CD4-positive, alpha-beta T cell (primary cell): ENCODE measurements at places on chromosomes 1 and 21.

GRCh38 chr21:33695813-33696212, 53.5 kb downstream of the ITSN1 start:
- no peak for DNase-seq

- DNase-seq = no peak
These were observed 22.5 kb downstream of the DPT start for GRCh38 chr1:168706391-168706992.

DNA sequence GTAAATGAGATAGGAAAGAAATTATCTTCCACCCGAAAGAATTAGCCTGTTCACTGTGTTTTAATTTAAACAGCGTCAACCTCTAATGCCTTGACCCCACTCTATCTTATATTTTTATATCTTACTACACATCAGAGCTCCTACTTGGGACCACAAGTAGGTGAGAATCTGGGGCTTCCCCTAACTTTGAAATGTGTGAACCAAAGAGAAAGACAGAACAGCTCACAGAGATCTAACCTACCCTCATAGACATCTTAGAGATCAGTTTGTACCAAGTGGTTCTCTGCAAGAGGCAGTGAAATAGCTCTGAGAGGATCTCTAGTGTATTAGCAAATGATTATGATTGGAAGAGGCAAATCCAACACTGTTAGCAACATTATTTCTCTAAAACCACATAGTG, 31.0 kb upstream of the IFI16 start:
- no peak for DNase-seq

DNA sequence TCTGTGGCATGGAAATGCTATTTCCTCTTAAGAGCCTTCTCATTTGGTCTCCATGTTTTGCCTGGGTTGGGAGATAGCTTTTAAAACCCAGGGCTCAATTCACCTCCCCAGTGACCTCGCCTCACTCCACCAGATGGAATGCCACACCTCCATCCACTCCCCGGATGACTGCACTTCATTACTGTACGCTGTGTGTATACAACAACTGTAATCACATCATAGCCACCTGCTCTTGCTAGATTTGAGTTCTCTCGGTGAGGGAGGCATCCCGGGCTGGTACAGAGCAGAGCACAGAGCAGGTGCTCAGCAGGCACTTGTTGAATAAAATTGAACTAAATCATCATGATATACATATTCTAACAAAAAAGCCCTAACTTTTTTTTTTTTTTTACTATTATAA, 26.0 kb downstream of the SDE2 start:
- no peak for DNase-seq
